ENCODE measurements at places on chromosomes 4 and X.

DNA sequence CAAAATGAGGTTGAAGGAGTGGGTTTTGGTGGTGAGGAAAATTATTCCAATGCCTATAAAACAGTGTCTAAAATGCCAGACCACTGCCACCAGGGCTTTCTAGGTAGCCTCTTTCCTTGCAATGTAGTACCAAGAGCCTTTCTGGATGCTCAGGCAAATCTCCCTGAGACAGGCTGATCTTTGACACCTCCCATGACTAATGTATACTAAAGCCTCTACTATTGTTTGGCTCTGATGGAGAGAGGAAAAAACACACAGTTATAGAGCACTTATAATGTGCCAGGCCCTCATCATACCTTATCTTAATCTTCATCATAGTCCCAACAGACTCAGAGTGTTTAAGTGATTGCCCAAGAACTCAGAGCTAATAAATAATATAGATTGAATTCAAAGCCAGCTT, 5.8 kb downstream of the MTMR8 start:
- DNase-seq: no peak

GRCh38 chrX:136773648-136774047, 7.1 kb downstream of the ARHGEF6 start:
- DNase-seq: no peak

DNA sequence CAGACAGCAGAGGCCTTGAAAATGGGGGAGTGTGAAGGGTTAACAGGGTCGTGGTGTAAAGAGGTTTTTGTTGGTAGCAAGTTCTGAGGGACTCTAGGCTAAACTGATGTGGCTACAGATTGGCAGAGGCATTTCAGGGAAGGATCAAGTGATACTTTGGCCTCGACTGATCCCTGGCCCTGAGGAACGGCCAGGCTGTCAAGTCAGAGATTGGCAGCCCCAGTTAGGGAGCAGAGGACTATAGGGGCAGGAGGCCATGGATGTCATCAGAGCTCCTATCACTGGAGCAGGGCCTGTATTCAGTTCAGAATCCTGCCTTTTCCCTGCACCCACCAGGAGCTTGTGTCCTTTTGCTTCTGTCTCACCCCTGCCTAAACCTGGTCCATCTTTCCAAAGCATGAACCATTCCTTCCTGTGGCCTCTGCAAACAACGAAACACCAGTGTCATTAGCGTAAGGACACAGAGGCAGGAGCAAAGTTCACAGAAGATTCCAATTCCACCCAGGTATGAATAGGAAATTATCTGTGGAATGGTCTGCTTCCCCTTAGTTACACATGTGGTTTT, 613.1 kb downstream of the MID1IP1 start:
- no peak for DNase-seq

- no peak for DNase-seq
These were observed 40.8 kb upstream of the STX18 start for GRCh38 chr4:4582653-4583052.

DNA sequence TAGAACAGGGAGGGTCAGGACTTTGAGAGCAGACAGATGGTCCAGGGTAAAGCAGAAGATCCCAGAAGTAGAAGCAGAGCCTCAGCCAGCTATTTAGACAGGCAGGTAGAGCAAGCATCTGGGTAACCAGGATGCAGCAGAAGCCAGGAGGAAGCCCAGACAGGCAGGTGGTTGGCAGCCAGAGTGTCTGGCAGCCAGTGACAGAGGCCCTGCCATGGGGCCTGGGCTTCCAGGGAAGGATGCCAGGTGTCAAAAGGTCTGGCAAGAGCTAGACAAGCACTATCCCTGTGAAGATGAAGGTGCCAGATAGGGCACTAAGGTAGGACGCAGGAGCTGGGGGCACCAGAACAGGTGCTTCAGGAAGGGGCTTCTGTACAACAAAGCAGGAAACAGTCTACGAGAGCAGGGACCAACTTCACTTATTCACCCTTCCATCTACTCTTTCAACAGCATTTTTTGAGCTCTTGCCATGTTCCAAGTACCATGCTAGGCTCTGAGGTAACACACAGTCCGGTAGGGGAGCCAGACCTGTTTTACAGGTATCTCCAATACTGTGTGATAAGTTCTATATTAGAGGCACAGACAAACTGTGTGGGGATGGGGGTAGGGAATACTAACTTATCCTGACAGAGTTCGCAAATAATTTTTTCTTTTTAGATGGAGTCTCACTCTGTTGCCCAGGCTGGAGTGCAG, 38.1 kb upstream of the GJB1 start:
- no peak for DNase-seq

DNA sequence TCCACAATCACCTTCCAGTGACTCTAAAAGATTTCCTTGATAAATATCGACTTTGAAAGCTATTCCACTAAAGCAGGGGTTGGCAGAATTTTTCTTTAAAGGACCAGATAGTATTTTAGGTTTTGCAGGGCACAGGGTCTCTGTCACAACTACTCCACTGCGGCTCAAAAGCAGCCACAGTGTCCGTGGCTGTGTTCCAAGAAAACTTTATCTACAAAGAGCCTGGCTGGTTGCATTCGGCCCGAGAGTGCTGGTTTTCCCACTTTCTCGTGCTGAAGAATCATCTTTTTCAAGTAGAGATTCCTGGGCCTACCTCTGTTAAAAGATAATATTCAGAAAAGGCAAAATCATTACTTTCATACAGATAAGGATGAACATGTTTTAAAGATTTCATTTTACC, 55.6 kb downstream of the TSPAN7 start:
- DNase-seq: no peak

Measured in T-helper 22 cell (primary cell).